NCI-H1092 (cell line): ENCODE measurements at places on chromosomes 6 and 20.

DNA sequence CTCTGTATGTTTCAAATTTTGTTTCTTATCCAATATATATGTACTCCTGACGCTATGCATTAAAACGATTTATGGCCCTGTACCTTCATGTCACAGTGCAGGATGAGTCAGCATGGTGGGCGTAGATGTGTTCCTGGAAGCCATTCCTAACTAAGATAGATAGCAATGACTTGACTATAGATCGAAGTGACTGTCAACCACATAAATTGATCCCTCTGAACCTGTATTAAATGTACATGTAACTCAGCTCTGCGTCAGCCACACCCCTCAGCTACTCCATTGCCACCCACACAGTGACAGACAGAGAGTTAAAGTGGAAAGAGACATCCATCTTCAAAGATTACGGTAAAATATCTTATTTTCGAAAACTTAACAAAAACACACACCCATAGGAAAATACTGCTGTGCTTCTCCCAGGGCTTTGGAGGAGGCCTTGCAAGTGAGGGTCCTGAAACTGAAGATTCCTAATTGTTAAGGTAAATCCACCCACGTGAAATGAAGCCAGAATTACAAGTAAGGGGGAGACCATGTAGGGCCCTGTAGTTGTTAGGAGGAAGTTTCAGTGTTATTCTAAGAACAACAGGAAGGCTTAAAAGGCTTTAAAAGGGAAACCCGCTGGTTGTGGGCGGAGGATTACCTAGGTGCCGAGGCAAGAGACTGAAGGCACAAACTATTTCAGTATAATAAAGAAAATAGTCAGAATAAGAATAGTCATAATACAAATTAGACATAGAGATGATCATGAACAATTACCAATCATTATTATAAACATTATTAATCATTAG is 10.3 kb upstream of the RAD21L1 start:
- DNase-seq, result no peak

DNA sequence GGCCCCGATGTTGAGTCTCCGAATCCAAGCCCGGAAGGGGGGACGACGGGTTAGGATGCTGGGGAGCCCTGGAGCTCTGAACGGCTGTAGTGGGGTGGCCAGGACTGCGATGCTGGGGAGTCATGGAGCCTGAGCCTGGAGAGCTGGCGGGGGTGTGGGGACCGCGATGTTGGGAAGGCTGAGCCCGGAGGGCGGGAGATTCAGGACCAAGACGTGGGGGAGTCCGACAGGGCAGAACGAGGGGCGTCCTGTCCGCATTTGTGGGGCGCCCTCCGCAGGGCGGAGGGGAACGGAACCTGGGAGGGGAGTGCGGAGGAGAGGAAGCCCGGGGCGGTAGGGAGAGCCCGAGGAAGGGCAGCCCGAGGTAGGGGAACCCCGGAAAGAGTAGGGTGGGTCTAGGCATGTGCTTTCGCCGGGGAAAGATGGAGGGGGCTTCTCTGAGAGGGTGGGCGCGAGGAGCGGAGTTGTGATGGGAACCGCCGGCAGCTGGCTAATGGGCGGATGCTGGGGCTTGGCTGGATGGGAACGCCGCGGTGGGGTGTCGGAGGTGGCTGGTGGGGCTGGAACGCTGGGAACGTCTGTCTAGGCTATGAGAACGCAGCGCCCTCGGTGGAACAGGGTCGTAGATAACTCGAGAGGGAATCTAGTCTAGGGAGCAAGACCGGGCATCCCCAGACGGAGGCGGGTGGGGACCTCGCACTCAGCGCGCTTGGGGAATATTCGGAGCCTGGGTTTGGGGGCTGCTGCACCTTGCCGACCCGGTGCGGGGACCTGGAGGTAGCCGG is 684 bp downstream of the PAQR8 start:
- DNase-seq, result no peak

- DNase-seq, result no peak
Measured at GRCh38 chr6:50952092-50952907, 133.6 kb downstream of the TFAP2B start.

DNA sequence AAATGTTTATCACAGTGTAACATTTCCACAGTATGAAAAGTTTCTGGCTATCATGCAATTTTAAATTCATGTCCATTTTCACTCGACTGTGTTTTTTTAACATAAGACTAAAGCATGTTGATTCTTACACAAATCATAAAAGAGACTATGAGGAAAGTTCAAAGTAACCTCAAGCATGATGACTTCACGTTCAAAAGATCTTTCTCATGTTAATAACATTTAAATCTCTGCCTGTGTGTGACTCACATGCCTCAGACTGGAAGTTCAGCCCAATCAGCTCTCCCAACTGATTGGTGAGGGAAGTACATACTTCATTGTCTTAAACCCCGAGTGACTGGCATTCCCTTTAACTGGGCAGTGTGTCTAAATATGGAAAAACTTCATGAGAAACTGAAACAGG is 37.4 kb downstream of the ATXN1 start:
- no peak for DNase-seq

- DNase-seq, result no peak
Measured at GRCh38 chr20:63908008-63908682, 13.2 kb downstream of the DNAJC5 start.

GRCh38 chr6:73722318-73723060 is 26.5 kb downstream of the CD109 start:
- no peak for DNase-seq

- no peak for DNase-seq
Measured at GRCh38 chr20:35342154-35342769, 50.0 kb upstream of the FAM83C start.

DNA sequence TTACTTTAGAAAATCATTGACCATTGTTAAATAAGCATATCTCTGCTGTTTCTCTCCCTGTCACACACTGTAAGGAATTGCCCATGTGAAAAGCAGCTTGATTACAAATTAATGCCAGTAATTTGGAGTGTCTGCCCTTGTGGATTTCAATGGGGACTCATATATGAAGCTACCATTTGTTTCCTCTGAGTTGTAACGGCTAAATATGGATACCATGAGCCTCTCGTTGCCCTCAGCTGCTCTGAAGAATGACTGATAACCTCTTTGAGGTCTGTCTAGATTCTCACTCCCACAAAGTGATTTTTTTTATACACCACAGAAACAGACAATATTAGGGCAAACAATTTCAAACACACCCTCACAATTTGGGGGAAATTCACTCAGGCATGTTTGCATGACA is 40.0 kb upstream of the MAFB start:
- no peak for DNase-seq

DNA sequence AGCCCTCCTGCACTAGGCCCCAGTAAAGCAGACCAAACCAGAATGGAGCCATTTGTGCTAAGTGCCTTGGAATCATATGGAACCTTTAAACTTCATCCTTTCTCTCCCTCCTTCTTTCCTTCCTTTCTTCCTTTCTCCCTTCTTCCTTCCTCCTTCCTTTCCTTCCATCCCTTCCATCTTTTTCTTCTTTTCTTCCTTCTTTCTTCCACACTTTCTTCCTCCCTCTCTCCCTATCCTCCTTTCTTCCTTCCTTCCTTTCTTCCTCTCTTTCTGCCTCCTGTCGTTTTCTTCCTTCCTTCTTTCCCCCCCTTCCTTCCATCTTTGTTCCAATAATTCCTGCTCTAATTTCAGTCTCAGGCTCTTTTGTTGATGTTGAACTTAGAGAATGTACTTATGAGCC is 11.2 kb upstream of the SFT2D1 start:
- no peak for DNase-seq

- DNase-seq, result no peak
Measured at GRCh38 chr6:148041546-148041945, 301.1 kb upstream of the SASH1 start.

- no peak for DNase-seq
Measured at GRCh38 chr6:134873500-134874388, 76.2 kb downstream of the ALDH8A1 start.

- no peak for DNase-seq
Measured at GRCh38 chr6:23280437-23280836, 711.1 kb downstream of the HDGFL1 start.

DNA sequence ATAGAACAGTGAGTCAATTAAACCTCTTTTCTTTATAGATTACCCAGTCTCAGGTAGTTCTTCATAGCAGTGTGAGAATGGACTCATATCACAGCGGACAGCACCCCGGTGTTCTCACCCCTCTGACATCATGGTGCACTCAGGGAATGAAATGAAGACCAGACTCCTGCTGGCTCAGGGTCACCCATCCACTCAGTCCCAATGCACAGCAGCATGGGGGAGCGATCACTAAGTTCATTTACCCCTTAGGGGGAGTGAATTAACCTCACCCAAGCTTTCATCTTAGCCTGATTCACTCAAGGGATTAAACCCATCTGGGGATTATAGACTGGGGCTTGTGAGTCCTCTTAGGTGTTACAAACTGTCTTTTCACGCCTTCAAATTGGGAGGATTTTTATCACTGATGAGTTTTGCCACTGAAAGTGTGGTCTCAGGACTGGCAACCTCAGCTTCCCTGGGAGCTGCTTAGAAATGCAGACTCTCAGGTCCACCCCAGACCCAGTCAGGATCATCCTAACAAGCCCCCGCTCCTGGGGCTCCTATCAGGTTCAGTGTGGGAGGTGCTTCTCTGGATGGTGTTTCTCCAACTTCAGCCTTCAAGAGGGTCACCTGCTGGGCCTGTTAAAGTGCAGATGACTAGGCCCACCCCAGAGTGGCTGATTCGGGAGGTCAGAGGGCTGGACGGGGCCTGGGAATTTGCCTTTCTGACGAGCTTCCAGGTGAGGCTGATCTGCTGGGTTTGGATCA is 44.3 kb upstream of the FRMD1 start:
- DNase-seq, result no peak

DNA sequence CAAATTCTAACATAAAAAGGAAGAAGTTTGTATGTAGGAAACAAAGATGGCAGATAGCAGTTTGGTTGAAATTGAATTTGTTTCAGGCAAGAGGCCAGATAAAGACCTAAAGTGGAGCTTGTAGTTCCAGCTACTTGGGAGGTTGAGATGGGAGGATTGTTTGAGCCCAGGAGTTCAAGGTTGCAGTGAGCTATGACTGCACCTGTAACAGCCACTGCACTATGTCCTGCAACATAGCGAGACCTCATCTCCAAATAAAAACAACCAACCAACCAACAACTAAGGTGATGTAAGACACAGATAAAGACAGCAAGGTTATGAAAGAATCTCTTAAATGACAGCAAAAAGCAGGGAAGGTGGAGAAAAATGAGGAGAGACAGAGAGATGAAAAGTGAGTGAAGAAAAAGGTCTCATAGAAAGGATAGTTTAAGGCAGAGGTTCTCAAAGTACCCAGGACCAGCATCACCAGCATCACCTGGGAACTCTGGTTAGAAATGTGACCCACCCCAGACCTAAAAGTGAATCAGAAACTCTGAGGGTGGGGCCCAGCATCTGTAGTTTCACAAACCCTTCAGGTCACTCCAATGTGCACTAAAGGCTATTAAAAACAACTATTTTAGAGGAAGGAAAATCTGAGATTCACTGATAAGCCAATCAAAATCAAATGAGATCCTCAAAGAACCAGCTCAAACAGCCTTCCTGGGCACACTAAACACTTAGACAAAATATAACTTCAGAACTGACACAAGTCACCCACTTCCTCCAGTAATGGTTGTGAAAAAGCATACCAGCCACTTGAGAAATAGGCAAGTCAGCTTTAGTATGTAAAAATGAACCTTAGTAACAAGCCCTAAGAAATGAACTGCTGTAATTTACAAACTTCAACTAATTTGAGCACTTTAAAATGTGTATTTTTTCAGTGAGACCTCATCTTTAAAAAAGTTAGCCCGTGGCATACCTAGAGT is 57.6 kb downstream of the FAM184A start:
- no peak for DNase-seq

DNA sequence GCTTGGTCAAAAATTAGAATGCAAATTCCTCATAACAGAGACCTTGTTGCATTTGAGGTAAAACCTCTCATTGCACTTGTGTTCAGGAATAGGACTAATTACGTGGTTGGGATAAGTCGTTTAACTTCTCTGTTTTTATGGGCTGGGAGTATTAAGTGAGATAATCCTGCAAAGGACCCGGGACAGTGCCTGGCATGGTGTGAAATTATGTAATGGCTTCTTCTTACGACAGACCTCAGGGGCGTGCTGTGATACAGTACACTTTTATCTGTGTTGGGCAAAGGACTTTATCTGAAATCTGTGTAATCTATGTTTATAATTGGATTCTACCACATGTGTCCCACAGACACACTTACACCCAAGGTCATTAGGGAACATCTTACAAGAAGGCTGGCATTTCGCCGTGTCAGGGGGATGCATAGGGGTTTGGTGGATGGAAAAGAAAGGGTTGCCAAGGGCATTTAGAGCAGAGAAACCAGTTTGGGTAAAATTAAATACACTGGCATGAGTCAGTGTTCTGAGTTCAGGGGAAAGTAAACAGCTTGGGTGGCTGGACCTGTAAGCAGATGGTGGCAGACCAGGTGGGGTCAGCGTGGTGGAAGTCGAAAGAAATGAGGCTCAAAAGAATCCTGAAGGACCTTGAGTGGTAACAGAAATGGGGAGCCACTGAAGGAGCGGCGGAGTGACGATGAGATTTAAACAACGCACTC is 17.2 kb upstream of the RTF2 start:
- DNase-seq, result no peak

DNA sequence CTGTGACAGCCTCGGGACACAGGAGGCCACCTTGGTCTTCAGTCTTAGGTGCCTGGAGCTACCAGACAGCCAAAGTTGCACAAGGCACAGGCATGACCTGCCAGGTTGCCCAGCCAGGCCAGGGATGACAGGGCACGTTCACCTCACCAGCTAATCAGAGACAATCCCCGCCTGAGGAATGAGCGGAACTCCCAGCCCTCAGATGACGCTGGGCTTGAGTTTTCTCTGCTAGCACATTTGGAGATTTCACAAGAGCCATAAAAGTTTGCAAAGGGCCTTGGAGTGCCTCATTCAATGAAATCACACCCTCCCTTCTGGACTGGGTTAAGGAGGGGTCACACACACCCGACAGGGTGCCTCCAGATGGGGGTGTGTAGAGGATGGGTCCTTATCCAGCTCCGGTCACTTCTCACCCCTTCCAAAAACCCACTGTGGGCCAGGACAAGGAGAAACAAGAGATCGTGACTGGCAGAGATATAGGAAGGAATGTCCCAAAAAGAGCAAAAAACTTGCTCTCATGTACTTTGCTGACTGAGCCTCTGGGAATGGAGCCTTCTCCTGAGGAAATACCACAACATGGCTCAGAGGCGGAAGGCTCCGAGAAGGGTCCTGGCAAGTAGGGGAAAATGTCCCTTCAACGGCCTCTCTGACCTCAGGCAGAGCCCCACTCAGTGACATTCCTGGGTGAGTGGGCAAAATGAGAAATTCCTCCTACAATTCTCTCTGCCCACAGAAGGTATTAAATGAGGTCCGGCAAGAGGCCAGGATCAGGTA is 121.6 kb downstream of the ISM1 start:
- no peak for DNase-seq

DNA sequence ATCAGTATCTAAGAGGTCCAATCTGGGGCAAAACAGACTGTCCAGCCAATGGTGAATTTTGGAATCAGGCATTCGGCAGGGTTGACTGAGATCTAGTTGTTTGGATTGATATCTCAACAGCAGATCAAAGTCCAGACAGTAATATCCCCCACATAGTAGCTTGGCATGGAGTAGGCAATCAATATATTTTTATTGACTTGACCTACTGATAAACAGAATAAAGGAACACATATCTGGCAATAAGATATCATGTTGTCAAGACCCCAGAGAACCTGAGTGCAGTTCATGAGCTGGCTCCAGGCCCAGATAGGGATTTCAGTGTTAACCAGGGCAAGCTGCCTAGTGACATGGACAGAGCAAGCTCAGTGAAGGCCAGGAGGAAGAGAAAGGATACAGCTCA is 34.4 kb downstream of the TNFAIP3 start:
- DNase-seq, result no peak

GRCh38 chr6:106525882-106526275 is 103.4 kb downstream of the RTN4IP1 start:
- DNase-seq, result no peak
